Activated CD4-positive, alpha-beta T cell treated with anti-CD3 and anti-CD28 coated beads for 48 hours (primary cell): ENCODE measurements at places on chromosomes 6 and 20.

DNA sequence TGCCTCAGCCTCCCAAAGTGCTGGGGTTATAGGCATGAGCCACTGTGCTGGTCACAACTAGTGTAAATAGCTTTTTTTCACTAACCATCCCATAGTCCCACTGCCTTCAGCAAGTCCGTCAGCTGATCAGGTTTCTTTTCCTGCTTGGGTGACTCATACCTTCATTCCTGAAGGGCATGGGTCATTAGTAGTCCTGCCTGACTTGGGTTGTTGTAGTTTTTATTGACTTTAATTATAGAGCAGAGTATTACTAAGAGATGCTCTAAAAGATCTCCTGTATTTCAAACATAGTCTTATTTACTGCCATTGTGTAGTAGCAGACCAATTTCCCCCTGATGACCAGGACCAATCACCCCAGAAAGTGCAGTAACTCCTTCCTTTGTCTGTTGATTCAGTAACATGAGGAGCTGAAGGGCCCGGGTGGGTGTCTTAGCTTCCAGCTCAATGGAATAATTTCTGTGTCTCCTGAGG lies 25.8 kb downstream of the HLA-C start:
- DNase-seq, result no peak

GRCh38 chr20:50591233-50591852 lies 81.2 kb downstream of the PTPN1 start:
- DNase-seq, result no peak

DNA sequence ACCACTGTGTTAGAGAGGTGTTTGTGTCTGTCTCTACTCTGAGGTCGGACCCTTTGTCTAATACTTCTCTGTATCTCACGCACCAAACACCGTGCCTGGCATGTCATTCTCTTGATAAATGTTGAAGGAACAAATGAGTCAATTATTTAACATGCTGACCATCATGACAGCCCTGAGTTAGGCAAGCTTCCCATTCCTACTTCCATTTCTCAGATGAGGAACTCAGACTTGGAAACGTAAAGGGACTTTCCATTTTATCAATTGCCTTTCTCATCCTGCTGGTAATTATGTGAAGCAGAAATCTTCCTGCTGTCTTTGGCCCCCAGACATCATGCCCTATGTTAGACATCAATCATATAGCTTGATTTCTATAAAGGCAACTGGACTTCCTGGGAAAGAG lies 227.0 kb upstream of the ECI2 start:
- no peak for DNase-seq

DNA sequence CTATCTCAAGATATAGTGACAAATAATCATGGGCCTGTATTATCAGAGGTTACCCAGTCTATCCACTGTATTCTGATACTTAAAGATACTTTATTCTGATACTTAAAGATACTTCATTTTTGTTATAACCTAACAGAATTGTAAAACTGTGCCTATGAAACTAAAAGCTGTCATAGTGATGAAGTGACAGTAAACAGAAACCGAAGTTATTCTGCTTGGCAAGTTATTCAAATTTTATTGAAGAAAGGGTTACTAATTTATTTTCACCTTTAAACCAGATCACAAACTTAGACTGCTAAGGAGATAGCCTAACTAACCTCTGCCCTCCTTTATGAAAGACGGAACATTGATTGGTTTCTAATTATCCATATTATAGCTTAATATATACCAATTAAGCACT lies 604.6 kb upstream of the IMPG1 start:
- DNase-seq, result no peak

- DNase-seq, result no peak
Measured at GRCh38 chr6:107729098-107729497, 95.0 kb downstream of the SCML4 start.

DNA sequence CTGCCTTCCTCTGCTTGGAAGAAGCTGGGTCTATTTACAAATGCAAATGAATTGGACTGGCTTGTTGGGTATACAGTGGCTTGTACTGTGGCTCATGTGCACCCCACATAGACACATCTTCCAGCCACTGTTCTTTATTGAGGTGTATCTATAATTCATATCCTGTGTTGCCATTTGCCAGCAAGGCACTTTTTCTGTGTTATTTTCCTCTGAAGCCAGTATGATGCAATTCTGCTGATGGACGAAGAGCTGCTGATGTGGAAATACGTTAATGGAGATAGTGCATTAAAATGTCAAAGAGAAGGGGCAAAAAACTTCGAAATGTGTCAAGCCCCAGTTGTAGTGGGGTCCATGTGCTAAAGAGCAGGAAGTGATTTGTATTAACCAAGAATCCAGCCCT lies 167.5 kb downstream of the TMEM242 start:
- no peak for DNase-seq

- no peak for DNase-seq
Measured at GRCh38 chr6:81049425-81050042, 702.9 kb downstream of the TENT5A start.

GRCh38 chr6:38517005-38517404 lies 122.7 kb downstream of the BTBD9 start:
- no peak for DNase-seq

- no peak for DNase-seq
Measured at GRCh38 chr6:39893286-39893685, 41.0 kb downstream of the MOCS1 start.

- DNase-seq, result no peak
Measured at GRCh38 chr6:42375007-42375635, 76.6 kb downstream of the TRERF1 start.

GRCh38 chr20:55934146-55934545 lies 71.2 kb downstream of the CBLN4 start:
- DNase-seq, result no peak

DNA sequence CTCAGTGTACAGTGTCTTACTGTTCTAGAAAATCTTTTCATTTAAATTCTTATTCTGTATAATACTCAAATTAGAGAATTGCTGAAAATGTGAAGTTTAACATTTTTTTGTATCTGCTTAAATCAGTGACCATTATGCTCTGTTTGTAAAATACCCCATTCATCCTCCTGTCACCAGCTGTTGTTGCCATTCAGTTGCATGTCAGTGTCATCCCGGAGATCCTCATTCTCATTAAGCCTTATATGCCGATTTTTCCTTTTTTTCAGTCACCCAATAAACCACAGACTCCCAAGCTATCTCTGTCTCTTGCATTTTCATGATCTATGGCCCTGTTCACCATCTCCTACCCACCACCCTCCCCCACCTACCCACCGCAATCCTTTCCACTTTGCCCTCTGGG lies 20.4 kb downstream of the GTF2H5 start:
- no peak for DNase-seq

- peak; percentile 90 for DNase-seq
Measured at GRCh38 chr20:50724851-50725723, 6.3 kb upstream of the PARD6B start.

DNA sequence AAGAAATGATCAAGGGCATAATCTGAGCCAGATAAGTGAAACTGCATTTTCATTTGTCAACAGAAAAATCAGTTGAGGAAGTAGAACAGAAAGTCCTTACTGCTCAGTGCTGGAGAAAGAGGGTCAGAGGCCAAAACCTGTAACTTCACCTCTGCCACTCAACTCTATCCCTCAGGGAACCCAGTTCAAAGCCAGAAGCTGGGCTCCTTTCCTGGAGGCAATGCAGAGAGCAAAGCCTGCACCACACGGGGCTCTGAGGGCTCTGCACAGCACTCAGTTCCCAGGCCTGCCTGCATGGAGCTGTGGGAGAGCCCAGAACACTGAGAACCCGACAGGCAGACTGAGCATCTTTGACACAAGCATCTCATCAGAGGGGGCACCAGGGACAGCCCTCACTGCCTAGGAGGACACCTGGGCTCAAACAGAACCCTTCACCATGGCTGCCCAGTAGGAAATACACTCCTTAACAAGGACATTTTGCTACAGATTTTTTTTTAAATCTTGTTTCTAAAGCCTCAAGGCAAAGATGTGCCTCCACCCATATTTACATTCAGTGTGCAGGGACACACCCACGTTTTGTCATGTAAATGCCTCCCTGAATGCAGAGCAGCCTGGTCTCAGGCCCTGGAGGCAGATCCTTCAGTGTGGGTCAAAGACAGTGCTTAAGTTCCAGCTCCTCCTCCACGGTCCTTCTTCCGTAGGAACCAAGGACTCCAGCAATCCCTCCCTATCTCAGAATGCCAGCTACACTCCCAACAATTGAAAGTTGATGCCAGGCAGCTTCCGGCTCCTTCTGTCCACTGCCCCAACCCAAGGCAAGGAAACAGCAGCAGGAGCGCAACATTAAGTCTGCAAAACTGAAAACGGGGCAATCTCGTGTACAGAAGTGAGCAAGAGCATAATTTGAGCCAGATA lies 6.6 kb downstream of the RNASET2 start:
- DNase-seq, result no peak

DNA sequence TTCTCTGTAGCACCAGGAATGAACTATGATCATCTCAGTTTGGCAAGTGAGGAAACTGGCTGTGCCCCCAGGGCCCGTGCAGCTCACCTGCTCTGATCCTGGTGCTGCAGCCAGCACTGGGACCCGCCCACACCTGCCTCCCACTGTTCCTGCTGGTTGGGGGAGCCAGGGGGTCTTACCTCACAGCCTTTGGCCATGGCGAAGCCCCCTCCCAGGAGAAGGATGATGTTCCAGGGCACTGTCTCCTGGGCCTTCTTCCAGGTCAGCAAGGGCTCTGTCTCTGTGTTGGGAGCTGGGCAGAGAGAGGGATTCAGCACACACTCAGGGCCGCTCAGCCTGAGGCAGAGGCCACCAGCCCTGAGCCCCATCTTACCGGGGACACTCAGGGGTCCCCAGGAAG lies 24.9 kb upstream of the OCSTAMP start:
- DNase-seq, result no peak

GRCh38 chr6:81608776-81609175 lies 143.7 kb downstream of the TENT5A start:
- DNase-seq, result no peak

- no peak for DNase-seq
Measured at GRCh38 chr6:104214901-104215300, 644.8 kb downstream of the HACE1 start.
